Activated T-cell treated with anti-CD3 and anti-CD28 coated beads, Interleukin-2, amount 50 U/mL, for 1 hour (primary cell): ENCODE measurements at places on chromosomes 5 and 9.

GRCh38 chr5:74179701-74180100 lies 460.8 kb downstream of the ENC1 start:
- DNase-seq: no peak

DNA sequence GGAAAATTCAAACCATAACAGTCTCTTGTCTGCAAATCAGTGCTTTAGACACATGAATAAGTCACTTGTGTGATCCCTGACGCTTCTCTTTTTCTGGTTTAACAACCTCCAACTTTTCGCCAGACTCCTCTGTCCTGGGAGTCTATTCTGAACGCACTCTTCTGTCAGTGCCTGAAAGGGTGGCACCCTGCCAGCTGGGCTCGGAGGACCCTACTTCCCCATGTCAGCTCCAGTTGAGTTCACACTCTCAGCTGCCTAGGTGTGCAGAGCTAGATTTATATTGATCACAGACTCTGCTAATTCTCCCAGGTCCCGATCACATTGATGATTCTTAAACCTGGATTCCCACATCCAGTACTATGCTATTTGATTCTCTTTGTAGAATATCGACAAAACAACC lies 649.1 kb downstream of the BNC2 start:
- no peak for DNase-seq

- no peak for DNase-seq
Measured at GRCh38 chr9:133581011-133581410, 28.2 kb downstream of the FAM163B start.

GRCh38 chr9:19184144-19184917 lies 46.2 kb upstream of the DENND4C start:
- peak; percentile 69 for DNase-seq

DNA sequence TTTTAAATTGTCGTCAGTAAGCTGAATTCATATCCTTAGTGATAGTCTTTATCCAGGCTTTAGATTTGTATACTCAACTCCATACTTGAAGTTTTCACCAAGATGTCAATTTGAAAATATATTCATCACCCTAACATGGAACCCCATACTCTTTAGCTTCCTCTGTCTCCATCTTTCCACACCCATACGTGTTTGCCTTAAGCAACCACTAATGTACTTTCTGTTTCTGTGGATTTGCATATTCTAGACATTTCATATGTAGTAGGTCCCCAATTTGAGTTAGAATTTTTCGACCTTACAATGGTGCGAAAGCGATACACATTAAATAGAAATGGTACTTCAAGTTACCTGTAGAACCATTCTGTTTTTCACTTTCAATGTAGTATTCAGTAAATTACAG lies 65.2 kb downstream of the NSD1 start:
- DNase-seq: no peak

GRCh38 chr5:9789777-9790176 lies 159.6 kb upstream of the TAS2R1 start:
- DNase-seq: no peak
